Fibroblast of skin of left biceps (primary cell): ENCODE measurements at places on chromosomes 12 and 14.

GRCh38 chr12:26091822-26092221, 33.0 kb downstream of the BHLHE41 start:
- DNase-seq, result no peak

DNA sequence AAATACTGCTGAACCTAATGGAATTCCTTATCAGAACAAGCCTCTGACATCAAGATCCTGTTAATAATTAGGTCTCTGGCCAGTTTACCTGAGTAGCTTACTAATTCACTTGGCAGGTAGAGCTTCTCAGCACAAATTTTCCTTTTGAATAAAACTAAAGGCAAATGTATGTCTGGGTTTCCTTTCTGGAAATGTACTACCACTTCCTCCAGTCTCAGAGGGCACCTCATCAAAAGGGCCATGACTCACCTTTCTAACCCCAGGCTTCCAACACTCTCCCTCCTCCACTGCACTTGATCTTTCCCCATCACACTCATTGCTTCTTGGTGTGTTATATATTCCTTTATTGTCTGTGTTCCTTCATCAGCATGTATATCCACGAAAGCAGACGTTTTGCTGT, 90.5 kb downstream of the SLC2A13 start:
- no peak for DNase-seq

DNA sequence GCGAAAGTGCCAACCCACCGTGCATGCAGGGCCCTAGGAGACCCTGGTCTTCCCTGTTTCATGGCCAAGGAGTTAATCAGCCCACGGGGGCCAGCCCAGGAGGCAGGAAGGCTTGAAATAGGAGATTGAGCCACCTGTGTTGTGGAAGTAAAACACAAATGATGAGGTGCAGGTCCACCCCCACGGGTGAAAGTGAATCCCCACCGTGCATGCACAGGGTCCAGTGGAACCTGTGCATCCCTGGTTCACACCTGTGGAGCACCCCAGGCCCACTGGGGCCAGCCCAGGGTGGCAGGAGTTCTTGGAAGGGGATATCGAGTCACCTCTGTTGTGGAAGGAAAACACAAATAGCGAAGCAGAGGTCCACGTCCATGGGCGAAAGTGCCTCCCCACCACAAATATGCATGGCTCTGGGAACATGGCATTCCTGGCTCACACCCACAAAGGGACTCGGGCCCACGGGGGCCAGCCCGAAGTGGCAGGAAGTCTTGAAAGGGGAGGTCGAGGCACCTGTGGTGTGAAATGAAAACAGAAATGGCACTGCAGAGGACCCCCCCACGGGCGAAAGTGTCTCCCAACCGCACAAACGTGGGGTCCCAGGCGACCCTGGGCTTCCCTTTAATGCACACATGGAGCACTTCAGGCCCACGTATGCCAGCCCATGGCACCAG, 381.5 kb downstream of the ALG10 start:
- DNase-seq, result no peak

DNA sequence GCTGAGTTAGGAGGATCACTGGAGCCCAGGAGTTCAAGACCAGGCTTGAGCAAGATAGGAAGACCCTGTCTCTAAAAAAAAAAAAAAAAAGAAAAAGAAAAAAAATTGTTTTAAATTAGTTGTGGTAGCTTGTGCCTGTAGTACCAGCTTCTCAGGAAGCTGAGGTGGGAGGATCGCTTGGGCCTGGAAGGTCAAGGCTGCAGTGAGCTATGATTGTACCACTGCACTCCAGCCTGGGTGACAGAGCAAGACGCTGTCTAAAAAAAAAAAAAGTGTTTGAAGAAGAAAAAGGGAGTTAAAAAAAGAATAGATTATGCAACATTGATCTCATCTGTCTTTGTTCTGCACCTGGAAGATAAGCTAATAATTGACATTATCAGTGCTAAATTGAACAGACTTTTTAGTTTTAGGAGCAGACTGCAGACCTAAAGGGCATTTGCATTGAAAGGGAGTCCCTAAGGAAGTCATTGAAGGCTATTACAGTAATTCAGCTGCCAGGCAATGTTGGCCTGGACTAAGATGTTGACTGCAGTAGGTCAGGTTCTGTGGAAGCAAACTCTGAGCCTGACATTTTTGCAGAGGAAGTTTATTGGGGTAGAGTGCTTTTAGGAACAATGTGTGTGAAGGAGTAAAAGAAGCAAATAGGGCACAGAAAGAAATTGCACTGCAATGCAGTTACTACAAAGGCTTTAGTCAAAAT, 215.8 kb downstream of the PCNX1 start:
- no peak for DNase-seq

- DNase-seq, result no peak
Observed at GRCh38 chr14:93688820-93689219, 99.5 kb downstream of the PRIMA1 start.

- no peak for DNase-seq
Observed at GRCh38 chr14:32313844-32314376, 15.2 kb upstream of the AKAP6 start.

DNA sequence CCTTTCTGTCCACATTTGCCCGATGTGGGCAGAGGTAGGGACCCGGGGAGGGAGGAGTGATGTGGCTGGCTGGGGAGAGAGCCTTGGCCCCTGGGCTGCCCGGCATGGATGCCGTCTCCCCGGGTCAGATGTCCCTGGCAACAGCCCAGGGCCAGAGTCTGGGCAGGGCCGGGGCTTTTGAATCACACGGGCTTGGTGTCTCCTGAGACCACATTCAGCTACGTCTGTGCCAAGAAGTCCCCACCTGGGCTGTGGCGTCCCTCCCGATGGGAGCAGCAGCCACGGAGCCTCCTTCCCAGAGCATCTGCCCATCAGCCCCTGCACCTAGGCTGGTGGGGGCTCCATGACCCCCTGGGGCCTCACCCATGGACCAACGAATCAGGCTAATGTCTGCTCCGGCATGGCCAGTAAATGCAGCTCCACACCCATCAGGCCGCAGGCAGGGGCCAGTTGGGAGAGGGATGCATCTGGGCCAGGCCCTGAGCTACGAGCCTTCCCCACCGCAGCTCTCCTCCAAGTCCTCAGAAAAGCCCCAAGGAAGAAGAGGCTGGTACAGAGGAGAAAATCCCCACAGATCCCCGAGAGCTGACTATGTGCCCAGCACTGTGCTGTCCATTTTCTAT, 109.4 kb downstream of the RFLNA start:
- DNase-seq, result no peak

DNA sequence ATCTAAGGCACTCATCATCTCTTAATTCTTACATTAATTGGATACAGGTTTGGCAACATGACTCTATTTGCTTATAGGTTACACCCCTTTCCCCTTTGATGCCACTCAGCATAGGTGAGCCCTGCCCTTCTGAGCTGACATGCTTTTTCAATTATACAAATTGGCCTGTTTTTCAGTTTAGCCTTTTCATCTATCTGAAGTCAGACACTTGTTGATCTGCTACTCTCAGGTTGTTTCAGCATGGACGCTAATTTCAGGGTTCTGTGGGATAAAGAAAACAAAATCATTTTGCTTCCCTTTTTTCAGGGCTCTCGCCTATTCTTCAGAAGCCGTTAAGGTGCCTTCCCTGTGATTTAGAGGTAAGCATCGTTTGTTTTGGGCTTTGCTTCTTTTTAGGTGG, 55.3 kb downstream of the DACT1 start:
- DNase-seq, result no peak

DNA sequence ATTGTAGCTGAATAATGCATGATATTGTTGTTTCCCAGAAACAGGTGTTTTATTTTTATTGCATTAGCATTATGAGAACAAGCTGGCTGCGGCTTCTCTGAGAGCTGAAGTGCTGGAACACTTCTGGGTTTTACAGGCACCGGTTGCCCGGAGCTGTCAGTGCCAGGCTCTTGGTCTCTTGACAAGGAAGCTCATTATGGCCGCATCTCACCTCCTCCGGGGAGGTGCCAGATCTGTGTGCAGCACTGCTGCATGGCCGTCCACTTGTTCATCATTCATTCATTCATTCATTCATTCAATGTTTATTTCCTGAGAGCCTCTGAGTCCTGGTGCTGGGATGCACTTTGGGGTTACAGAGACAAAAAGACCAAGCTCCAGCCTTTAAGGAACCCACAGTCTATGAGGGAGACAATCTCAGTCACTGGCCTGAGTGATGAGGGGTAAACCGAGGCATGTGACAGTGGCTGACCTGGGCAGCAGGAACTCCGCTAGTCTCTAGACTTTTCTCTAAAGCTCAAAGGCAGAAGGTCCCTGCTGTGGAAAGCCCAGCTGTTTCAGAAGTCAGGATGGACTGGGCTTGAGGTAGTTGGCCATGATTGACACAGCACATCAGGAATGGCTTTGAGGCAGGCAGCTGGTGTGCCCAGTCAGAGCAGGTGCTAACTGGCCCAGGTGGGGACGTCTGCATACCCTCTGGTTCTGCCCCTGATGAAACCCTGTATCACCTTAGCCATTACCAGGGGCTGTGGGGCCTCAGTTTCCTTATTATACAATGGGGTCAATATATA, 181.0 kb downstream of the ADGRD1 start:
- DNase-seq, result no peak

GRCh38 chr12:47082796-47083621, 3.2 kb upstream of the AMIGO2 start:
- no peak for DNase-seq
